ENCODE measurements at places on chromosomes 3 and 15.

GRCh38 chr3:61522060-61522459 is 39.3 kb upstream of the PTPRG start:
- no peak for DNase-seq

DNA sequence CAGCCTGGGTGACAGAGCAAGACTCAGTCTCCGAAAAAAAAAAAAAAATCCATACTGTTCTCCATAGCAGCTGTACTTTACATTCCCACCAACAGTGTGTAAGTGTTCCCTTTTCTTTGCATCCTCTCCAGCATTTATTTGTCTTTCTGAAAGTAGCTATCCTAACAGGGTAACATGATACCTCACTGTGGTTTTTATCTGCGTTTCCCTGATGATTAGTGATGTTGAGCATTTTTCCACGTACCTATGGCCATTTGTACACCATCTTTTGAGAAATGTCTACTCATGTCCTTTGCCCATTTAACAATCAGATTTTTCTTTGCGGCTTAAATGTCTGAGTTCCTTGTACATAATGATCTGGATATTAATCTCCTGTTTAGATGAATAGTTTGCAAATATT is 119.3 kb downstream of the RFX7 start:
- DNase-seq: no peak

DNA sequence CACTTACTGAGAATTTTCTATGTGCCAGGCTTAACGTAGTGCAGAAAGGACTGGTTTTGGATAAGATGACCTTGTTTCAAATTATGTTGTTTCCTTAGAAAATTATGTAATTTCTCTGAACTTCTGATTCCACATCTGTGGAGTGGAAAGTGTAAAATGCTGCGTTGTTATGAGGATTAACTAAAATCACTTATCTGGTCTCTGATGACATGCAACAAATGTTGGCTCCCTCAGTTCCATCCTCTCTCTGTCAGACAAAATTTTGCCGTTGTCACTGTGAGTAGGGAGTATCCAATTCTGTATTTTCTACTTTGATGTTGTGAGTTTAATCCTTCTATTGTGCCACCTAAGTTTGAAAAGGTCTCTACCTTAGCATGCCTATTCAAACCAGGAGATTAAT is 175.5 kb downstream of the KCNMB2 start:
- DNase-seq: no peak

- no peak for DNase-seq
These were observed 64.4 kb upstream of the SNRPA1 start for GRCh38 chr15:101359365-101359947.

GRCh38 chr3:136734382-136735070 is 17.7 kb downstream of the STAG1 start:
- no peak for DNase-seq

DNA sequence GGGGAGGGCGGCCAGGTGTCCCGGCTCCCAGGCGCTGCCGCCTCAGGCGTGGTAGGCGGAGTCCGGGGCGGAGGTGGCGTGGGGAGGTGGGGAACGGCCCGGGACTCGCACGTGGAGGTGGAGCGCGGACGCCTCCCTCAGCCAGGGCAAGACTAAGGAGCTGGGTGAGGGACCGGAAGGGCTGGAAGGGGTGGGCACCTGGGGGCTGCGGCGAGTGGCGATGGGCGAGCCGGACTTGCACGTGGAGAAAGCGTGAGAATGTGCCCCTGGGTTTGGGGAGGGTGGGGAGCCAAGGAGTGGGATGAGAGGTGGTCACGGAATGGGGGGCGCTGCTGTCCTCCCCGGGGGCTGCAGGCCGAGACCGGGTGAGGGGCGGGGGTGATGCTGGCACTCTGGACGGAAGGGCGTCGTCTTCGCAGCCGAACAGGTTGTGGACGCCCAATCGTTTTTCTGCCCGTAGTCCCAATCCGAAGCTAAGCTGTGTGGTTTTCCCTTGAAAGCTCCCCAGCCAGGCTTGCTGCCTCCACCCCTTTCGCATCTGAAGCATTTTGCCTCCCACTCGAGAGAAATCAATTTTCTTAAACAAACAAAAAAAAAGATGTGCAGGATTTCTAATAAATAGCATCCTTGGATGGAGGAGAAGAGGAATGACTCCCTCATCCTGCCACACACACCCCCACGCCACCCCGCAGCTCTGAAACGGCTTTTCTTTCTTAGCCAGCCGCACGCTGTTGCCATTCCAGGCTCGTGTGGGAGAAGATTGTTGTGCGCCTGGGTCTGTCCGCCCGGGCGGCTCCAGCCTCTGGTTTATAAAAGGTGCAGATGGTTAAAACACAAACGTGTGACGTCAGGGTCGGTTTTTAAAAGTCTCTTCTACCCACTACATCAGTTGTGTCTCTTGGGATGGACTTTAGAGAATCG is 62.5 kb upstream of the ANKRD28 start:
- peak; percentile 55 for DNase-seq

DNA sequence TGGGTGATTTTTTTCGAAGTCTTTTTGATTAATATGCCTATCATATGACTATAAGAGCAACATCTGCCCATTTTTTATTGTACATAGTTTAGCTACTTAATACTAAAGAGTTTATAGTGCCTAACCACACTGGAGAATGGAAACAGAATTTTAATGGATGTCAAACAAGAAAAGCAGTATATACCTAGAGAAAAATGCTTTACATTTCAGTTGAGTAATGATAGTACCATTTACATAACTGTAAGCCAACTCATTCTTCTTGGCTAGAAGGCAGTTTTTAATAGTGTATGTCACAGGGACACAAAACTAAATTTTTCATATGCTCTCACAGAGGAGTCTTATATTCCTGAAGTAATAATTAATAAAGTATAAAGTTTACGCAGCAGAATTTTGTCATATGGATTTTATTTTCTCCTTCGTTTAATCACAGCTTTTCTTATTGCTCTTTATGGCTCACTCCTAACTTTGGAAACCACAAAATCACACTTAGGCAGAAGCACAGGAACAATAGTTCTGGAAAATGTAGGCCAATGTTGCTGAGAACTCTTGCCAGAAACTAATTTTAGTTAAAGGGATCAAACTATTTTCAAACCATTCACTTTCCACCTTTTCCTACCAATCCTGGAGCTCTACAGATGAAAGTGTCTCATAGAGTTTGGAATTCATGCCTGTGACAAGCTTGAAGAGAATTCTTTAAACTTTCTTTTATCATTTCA is 243.6 kb downstream of the ZIC1 start:
- no peak for DNase-seq

- DNase-seq: peak; percentile 69
These were observed at the start of gene THRB for GRCh38 chr3:24494618-24495325. Gene THRB (minus strand): TSS chr3:24494850.

GRCh38 chr15:58951388-58952007 is 18.0 kb upstream of the SLTM start:
- DNase-seq: no peak

DNA sequence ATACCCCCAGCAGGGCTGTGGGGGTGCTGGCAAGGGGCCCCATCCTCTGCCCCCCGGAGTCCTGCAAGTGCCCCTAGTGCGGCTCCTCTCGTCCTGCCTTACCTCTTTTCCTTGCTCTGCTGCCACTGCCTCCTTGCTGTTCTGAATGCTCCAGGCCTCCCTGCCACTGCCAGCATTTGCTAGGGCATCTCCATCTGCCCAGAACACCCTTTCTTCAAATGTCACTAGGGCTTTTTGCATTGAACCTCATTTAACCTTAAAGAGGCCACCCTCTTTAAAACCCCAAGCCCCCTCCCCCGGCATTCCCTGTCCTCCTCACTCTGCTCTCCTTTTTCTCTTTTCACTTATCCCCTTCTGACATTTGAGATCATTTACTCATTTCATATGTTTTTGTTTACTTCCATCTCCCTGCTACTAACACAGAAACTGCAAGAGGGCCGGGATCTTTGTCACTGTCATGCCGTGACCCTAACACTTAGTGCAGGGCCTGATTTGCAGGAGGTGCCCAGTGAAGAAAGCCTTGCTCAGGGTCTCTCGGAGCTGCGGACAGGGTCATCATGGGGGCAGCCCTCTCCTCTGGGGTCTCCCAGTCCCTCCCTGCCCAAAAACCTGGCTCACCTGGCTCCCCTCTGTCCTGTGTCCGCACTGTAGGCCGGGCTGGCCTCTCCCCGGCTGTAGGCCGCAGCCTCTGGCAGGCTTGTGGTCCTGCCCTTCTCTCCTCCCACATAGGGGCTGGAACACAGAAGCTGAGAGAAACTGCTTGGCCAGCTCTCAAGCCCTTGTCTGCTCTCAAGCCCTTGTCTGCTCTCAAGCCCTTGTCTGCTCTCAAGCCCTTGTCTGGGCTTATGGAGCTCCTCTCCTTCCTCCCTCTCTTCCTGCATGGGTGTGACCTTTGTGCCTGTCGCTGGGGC is at the start of gene ACOX2:
ACOX2 (minus strand) TSS at position 690 of the 911 bp plus-strand sequence. CDS start 2,084 bp downstream, outside the sequence.
- DNase-seq: no peak

DNA sequence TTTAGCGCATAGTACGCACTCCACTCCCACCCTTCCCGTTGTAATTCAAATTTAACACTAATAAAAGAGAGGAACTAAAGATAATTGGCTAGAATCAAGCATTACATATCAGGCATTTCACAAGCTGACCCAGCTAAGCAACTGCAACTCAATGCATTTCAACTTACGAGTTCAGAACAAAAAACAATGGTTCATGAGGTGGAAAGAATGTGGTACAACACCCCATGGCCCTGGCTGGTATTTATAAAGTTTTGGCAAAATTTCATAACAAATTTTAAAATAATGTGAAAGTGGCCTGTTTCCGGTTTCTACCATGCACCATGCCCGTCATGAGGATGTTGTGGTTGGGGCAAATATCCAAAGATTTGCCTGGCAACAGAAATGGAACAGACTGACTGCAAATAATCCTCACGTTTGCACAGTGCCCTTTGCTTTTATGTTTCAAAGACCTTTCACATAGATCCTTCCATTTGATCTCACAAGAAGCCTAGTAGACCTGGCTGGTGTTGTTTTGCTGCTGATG is 455.3 kb upstream of the NR2F2 start:
- DNase-seq: no peak

- no peak for DNase-seq
These were observed 15.9 kb downstream of the BSN start for GRCh38 chr3:49570028-49570654.

DNA sequence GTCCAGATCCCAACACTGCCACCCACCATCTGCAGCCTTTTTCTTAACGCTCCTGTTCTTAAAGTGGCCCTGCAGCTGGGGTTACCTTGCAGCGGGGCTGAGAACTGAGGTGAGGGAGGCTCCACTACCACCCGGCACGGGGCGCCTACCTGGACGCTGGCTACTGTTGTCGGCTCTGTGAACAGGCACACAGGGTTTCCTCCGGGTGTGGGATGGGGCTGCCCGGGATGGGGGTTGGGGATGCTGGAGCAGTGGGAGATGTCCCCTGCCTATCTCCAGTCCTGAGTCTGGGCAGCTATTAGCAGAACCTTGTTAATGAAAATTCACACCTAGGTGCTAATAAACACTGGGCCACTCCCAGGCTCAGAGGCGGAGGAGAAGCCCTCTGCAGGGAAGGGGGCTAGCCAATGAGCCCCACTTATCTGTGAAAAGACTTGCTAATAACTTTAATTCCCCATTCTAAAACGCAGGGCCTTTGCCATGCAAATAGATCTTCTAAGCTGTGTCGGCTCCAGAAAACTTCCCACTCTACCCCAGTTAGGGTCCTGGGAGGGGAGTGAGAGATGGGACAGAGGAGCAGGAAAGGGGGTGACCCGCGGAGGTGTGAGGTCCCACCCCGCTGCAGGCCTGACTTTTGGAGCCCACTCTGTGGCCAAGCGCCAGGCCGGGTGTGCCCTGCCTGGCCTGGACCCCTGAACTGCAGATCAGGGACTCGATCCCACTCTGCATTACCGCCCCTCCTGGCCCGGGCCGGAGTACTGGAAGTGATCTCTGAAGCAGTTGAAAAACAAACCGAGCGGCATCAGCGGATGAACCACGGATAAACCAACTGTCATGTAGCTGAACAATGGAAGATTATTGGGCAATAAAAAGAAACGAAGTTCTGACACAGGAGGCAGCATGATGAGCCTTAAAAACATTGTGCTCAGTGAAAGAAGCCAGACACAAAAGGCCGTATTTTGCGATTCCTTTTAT is 3.1 kb downstream of the MESP1 start:
- no peak for DNase-seq

- DNase-seq: no peak
These were observed 83.6 kb upstream of the SLCO3A1 start for GRCh38 chr15:91769894-91770293.

DNA sequence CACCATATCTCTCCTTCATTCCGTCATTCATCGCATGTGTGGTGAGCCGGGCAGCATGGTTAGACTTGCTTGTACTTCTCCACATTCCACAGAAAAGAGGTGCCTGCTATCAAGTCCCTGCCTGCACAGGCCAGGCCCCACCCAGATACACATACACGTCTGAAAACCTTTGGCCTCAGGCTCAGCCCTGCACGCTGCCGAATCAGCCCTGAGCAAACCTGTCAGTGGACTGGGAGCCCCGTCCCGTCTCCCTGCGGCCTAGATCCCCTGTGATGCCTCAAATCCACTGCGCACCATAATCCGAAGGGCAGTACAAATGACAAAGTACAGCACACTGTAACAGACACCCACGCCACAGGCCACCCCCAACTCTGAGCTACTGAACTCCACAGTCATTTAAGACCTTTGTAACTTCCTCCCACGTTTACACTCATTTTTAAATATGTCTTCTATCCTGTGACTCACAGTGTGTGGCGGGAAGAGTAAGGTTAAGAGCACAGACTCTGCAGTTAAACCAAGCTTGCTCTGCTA is 67.1 kb downstream of the MB21D2 start:
- DNase-seq: no peak

DNA sequence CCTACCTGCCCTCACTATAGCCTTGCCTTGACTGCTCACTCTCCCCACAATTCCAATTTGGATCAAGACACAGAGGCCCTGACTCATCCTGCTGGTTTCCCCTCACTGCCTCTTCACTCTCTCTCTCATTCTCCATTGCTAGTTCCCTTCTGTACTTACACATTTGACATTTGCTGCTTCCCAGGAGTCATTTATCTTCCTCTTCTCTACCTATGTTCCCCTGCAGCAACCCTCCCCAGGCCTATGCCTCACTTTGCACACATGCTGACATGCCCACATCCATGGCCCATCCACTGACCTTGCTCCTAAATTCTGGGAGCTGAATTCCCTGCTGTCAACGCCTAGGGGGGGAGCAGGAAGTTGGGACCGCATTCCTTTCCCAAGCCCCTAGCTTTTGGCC is 82.2 kb downstream of the SRGAP3 start:
- DNase-seq: no peak

GRCh38 chr3:63869940-63870614 is 6.4 kb downstream of the ATXN7 start:
- no peak for DNase-seq

GRCh38 chr15:29008846-29009245 is 123.1 kb downstream of the APBA2 start:
- DNase-seq: no peak

- no peak for DNase-seq
These were observed 108.1 kb downstream of the USP13 start for GRCh38 chr3:179760944-179761343.

DNA sequence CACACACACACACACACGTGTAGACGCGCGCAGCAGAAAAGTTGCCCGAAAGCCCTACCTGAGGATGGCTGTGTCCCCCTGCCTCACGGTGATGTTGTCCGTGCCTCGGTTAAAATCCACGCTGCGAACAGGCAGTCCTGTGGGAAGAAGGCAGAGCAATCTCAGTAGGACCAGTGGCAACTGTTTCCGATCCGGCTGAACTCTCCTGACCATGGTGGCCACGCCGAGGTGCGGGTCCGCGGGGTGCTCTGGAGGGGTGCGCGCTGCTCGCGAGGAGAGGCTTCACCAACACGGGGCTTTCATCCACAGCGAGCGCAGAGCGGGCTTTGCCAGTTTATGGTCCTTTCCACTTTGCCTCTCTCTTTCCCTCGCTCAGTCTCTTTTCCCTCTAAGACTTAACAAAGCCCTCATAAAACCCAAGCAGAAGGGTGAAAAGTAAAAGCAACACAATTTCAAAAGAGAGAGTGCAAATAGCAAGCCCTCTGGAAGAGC is 422 bp downstream of the LSAMP start:
- peak; percentile 16 for DNase-seq

Measured in hypothalamus (tissue), 51 donors.